ENCODE measurements at places on chromosomes 11 and 22.

DNA sequence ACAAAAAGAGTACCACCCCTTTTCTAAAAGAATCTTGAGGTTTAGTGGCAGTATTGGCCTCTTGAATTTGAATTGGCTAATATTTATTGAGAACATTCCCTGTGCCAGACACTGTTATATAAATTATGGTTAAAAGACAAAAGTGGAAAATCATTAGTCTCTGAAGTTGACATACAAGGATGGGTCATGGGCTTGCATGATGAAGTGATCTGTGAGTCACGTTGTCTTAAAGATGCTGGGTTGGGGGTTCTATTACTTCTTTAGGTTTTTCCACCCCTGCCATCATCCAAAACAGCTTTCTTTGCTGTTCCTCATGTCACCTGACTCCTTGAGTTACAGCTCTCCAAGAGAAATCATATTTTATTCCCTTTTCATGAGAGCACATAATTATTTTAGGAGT lies 85.0 kb downstream of the CD44 start:
- DNase-seq, result no peak

- DNase-seq, result no peak
Measured at GRCh38 chr22:17201285-17201945, 17.8 kb downstream of the ADA2 start.

DNA sequence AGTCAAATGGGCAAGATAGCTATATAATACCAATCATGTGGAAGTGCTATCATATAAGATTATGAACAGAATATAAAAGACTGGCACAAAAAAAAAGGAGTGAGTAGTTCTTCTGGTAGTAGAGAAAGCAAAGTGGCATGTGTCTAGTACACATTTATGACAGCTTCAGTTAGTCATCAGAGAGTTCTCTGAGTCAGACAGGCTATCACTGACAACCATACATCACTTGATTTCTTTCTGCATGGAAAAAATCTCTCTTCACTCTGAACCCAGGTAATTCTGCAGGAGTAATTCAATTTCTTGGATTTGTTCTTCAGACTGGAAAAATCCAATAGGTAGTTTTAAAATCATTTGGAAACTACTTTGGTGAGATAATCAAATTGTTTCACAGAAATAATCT lies 286.8 kb upstream of the ANO3 start:
- DNase-seq, result no peak

GRCh38 chr11:109043315-109043714 lies 378.4 kb downstream of the DDX10 start:
- no peak for DNase-seq

DNA sequence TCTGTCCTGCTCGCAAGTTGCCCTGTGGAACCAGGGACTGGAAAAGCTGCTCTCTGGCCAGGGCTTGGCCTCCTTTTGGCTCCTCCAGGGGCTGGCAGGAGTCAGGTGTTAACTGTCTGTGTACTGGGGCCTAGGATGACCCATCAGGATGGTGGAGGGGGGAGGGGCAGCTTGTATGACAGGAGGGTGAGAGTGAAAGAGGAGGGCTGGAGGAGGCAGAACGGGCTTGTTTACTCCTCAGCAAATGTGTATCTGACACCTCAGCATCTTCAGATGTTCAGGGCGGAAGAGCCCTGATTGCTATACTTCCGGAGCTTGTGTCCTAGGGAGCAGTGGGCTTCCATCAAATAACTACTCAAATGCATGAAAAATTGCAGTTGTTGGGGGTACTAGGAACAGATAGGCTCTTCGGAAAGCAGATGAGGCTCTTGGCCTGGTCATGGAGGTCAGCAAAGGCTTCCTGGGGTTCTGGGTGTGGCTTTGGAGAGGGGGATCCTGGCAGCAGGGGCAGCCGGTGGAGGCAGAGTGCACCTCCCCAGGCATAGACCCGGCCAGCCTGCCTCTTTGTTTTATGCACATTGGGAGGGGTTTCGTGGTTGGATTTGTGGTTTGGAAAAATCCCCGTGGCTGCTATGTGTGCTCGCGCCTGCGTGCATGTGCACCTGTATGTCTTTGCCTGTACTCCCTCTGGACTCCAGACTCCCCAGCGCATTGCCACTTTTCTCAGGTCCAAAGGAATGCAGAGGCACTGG lies 31.2 kb downstream of the CD82 start:
- DNase-seq, result no peak

GRCh38 chr11:34169686-34170085 lies 64.3 kb downstream of the NAT10 start:
- no peak for DNase-seq

GRCh38 chr11:100203789-100204188 lies 483.3 kb upstream of the ARHGAP42 start:
- DNase-seq, result no peak

DNA sequence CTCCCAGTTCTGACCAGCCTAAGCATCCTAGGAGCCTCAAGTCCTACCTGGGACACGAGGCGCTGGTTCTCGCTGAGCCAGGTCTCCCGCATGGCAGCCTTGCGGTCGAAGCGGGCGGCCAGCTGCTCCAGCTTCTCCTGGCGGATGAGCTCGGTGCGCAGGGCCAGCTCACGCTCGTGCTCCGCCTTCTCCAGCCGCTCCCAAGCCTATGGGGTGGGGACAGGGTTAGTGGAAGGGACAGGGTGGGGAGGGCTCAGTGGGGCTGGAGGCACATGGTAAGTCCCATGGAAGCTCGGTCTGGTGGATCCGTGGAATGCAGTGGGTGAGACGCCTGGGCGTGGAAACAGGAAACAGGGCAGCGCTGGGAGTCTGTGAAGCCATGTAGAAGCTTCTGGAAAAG lies 20.9 kb downstream of the SPTBN2 start:
- DNase-seq, result no peak

DNA sequence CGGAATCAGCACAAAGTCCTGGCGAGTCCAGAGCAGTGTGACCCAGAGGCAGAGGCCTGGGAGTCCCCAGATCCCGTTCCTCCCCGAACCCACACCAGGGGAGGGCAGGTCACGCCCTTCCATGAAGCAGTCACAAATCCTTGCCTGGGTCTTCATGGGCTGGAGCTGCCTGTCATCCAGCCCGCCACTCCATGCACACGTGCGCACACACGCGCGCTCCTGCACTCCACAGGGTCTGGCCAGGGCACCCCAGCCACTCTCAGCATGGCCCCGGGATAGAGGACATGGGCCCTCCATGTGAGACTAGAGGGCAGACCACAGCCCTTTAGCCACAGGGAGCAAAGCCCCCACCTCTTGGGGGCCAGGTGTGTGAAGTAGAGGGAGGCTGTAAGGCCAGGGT lies 5.7 kb upstream of the TNFRSF13C start:
- no peak for DNase-seq

DNA sequence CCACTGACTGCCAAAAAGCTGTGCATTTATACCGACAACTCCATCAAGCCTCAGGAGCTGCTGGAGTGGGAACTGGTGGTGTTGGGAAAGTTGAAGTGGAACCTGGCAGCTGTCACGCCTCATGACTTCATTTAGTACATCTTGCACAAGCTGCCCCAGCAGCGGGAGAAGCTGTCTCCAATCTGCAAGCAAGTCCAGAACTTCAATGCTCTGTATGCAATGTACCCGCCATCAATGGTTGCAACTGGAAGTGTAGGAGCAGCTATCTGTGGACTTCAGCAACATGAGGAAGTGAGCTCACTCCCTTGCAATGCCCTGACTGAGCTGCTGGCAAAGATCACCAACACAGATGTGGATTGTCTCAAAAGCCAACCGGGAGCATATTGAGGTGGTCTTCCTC lies at the start of gene SLC22A25:
TSS of gene SLC22A25 (minus strand) at position 67 of the 400 bp plus-strand sequence. CDS start 13,947 bp downstream, outside the sequence.
- no peak for DNase-seq

DNA sequence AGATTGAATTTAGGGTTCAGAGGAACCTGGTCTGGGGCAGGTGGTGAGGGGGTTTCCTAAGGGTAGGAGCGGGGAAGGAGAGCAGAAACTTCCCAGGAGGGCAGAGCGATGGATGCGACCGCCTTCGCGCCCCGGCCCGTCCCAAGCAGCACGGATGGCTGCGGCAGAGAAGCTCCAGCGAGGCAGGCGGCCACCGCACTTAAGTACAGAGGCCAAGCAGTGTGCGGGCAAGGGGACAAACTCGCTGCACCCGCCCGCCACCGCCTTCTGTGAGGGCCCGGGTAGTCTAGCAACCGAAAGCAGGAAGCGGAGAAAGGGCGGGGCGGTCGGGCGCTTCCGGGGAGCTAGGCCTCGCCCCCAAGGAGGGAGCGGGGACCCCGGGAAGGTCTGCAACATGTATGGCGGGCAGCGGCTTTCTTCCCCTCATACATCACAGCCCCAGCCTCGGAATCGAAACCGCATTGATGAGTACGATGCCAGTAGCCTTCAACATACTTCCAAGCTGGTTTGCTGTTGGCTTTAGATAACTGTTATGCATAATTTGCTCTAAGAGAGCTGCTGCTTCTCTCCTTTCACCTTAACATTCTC lies at the start of gene AGBL2:
TSS of gene AGBL2 (minus strand) at position 288 of the 588 bp plus-strand sequence. CDS start 719 bp downstream, outside the sequence.
- peak; percentile 85 for DNase-seq

GRCh38 chr11:33585586-33586209 lies 114.9 kb downstream of the C11orf91 start:
- DNase-seq, result no peak

GRCh38 chr22:30636226-30637077 lies 871 bp downstream of the SLC35E4 start:
- no peak for DNase-seq

GRCh38 chr11:129374081-129374992 lies 1.3 kb upstream of the BARX2 start:
- no peak for DNase-seq

DNA sequence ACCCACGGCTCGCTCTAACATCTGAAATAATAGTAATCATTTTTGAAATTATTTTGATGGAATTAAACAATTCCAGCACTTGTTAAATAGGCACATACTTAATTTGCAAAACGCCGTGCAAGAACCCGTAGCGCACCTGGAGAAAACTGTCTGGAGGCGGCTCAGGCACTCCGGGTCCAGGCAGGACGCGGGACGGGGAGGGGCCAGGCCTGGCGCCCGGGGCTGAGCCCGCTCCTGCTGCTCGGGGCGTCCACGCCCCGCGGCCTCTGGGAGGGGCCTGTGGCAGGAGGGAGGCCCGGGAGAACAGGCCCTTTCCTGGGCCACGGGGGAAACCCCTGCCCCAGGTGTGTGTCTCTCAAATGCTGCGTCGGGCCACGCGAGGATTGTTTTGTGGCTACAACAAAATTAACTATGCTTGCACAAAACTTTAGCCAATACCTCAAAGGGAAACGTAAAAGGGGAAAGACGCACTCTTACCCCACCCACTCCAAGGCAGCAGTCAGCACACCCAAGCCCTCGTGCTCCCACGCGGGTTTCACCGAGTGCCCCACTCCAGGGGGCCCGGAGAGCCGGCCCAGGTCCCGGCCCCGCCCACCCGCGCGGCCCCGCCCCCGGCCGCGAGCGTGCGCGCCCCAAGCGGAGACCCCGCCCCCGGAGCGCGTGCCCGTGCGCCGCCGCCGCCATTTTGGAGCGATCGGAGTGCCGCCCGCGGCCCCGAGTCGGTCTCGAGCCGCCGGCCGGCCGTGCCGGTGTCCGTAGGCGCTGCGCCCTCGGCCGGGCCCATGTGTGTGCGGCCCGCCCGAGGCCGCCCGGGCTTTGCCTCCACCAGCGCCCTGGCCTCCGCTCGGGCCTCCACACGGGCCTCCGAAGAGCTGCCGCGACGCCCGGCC lies at the start of gene PPP6R2:
TSS of gene PPP6R2 (plus strand) at position 677 of the 890 bp plus-strand sequence. CDS start 50,582 bp downstream, outside the sequence.
- DNase-seq, result peak; percentile 88
